ENCODE measurements at places on chromosomes 12 and 14. TPM values are rescaled to one million over a fixed set of nuclear protein-coding genes. Genes with fewer than 3 reads are reported as not detected.

The PPHLN1 gene
- 67.6 TPM for total RNA-seq

The TMTC1 gene
- 5.8 TPM for total RNA-seq

The TROAP gene
- 103 TPM for total RNA-seq

The USP15 gene
- 46.1 TPM for total RNA-seq

The AMHR2 gene
- 0.29 TPM for total RNA-seq

The ARHGEF25 gene
- total RNA-seq = 18.1 TPM

The LPCAT3 gene
- total RNA-seq = 21.5 TPM

The CLEC4D gene
- total RNA-seq = not detected

The DPY19L2 gene
- 0.98 TPM for total RNA-seq

The PZP gene
- not detected for total RNA-seq

The TMEM30B gene
- 85.3 TPM for total RNA-seq

The A2ML1 gene
- 0.36 TPM for total RNA-seq

The TCTN2 gene
- 13.9 TPM for total RNA-seq

The KLRC2 gene
- total RNA-seq = not detected

The MAP3K9 gene
- 14.3 TPM for total RNA-seq

The ADCY4 gene
- 0.04 TPM for total RNA-seq

The GZMB gene
- total RNA-seq = not detected

The MYBPC1 gene
- total RNA-seq = not detected

- peak; percentile 56 for DNase-seq
These were observed 614.8 kb downstream of the DIO2 start for GRCh38 chr14:79596551-79596950.

- no peak for DNase-seq
These were observed 107.0 kb upstream of the PRICKLE1 start for GRCh38 chr12:42696406-42697149.

GRCh38 chr12:2171672-2172426 is 119.1 kb downstream of the CACNA1C start:
- DNase-seq = no peak

- DNase-seq = no peak
These were observed 5.3 kb downstream of the KRT3 start for GRCh38 chr12:52790427-52791270.

DNA sequence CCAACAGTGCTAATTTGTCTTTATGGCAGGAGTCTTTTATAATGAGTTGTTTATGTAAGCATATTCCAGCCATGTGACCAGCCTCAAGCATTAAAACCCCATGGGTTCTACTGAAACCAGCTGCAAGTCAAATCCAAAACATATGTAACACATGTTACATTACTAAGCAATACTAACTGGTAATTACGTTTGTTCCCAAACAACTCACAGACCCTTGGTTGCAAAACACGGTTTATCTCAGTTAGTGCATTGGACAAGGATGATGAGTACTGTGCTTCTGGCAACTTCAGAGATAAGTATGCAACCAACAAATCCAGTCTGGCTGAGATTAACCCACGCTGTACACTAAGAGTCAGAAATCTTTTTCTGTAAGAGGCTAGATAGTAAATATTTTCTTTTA is 110.1 kb upstream of the FAR2 start:
- DNase-seq = no peak

DNA sequence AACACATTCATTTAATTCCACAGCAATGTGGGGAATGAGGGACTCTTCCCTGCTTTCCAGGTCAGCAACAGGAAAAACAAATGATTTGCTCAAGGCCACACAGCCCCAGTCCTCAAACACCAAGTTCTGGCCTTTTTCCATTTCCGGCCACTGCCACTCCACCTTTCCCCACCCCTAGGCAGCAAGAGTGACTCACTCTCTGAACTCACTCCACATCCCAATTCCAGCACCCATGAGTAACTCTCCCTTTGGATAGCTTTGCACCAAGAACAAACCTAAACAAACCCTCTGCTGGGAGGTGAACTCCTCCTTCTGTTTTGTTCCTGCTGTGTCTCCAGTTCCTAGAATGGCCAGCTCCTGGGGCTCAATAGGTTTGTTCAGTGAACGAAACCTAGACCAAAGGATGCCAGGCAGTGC is 30.4 kb upstream of the PLEKHG6 start:
- DNase-seq = peak; percentile 95

GRCh38 chr12:43180242-43180641 is 371.8 kb downstream of the ADAMTS20 start:
- DNase-seq = no peak

- no peak for DNase-seq
These were observed 479.4 kb upstream of the DCN start for GRCh38 chr12:91662021-91662420.

GRCh38 chr14:99884834-99885648 is 91.8 kb downstream of the EML1 start:
- peak; percentile 76 for DNase-seq

DNA sequence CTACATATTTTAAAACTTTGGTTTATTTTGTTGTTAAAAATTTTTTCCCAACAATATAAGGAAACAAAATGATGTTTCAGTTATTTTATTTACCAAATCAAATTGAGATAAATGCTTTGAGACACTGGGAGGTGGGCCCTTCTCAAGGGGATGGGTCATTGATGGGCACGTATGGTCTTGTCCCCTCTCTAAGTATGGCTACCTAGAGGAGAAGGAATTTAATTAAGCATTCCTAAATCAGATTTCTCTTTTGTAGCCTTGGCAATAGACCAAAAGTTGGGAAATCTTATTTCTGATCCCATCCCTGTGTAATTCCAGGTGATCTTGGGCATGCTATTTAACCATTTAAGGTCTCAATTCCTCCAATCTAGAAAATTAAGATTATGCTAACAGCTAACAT is 79.0 kb downstream of the SCN8A start:
- no peak for DNase-seq

- DNase-seq = peak; percentile 63
These were observed 73.4 kb upstream of the EIF5 start for GRCh38 chr14:103260629-103261124.

- no peak for DNase-seq
These were observed 83.9 kb downstream of the STXBP6 start for GRCh38 chr14:24965934-24966578.

DNA sequence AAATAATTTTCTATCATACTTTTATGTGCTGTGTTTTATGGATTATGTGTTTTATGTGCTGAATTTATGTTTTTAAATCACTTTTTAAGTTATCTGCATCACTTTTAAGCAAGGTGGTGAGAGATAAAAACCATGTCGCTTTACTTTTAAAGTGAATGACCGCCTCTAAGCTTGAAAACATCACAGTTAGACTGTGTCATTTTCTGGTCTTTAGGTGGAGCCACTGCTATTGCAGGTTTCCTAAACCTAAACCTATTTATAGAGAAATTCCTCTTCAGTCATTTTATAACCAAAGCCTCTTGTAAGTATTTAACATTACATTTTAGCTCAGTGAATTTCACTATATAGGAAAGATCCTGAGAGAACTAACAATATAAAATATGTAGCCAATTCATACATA is 21.0 kb upstream of the MDM2 start:
- DNase-seq = no peak

- no peak for DNase-seq
These were observed 21.1 kb downstream of the GYS2 start for GRCh38 chr12:21583587-21583986.

- no peak for DNase-seq
These were observed 1720.2 kb upstream of the SEL1L start for GRCh38 chr14:83253870-83254269.

DNA sequence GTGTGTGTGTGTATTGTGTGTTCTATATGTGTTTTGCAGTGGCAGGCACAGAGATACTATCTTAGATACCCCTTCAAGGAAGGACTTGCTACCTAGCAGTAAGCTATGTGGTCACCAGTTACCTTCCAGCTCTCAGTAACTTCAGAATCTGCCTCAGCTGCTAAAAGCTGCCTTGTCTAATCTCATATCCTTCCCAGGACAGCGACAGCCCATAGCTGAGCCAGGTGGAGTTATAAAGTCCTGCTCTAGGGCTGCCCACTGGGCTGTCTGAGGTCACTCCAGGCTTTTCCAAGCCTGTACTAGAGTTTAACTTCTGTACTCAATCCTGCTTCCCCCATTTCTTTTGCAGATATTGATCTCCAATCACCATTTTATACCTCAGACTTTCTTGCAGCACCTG is 942.6 kb downstream of the GALC start:
- no peak for DNase-seq

DNA sequence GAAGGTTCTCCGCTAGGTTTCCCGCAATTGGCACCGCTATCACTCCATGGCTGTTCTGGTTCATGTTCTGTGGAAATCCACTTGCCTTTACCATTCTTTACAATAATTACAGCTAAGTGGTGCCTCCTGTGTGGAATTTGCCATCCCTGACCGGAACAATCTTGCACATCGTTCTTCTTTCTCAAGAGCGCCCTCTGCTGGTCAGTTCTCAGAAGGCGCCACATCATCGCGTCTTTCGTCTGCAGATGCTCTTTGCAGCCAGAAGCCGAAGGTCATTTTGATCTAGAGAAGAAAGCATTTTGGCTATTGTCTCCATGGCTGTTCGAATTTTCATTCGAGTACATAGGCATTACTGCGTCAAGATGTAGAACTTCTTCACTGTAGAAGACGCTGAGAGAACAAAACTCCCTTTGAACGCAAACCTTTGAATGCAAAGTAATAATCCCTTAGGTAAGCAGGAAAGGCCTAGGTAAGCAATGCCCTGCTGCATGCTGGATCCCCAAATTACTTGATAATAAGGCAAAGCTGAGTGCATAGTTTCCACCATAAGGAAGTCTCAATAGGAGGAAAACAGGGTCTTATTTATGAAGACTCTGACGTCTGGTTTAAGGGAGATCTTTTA is 10.1 kb upstream of the RTRAF start:
- DNase-seq = peak; percentile 93

DNA sequence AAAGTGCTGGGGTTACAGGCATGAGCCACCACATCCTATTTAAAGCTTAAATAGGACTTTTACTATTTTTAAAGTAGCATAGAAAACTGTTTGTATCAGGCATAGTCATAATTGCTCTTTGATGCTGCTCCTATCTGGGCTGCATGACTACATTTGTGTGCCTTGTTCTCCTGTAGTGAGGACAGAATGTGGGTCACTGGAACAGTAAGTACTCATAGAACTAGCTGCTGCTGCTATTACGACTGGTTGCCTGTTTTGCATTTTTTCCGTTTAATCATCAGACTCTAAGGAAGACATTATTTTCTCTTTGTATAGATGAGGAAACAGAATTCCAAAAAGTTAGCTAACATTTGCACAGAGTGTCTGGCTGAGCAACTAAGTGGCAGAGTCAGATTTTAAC is 42.8 kb downstream of the ZC3H14 start:
- no peak for DNase-seq

DNA sequence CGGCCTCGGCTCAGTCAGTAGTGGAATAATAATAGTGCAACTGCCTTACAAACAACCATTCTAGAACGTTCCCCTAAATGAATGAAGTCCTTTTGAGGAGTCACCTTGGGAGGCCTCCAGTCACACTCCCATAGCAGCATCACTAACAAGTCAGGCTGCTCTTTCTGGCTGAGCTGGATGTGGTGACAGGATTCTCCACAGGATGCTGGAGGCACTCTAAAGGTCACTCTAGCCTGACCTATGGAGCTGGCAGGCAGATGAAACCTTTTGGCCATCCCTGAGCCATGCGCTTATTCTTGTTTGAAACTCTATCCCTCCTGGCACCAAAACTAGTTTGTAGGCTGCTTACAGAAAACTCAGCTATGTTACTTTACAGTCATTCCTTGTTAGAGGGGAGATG is 17.9 kb upstream of the TFCP2 start:
- no peak for DNase-seq

DNA sequence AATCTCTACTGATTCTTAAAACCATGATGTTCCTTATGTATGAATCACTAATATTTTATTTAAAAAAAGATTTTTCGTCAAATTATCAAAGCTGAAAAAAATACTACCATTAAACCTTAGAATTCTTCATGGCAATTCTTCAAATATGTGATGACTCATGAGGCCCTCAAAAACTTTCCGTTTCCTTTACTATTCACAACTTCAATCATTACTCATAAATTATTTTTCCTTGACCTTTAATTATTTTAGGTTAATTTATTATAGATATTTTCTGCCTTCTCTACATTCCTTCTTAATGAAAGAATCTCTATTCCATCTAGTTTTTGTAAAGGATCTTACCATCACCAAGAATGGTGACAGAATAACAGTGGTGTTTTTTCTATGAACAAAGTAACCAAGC is 162.1 kb upstream of the SOX5 start:
- no peak for DNase-seq

GRCh38 chr12:100044266-100044665 is 59.5 kb upstream of the ANKS1B start:
- DNase-seq = no peak

GRCh38 chr12:117202033-117202432 is 11.8 kb upstream of the FBXO21 start:
- DNase-seq = no peak

- peak; percentile 37 for DNase-seq
These were observed 58.4 kb upstream of the BDKRB2 start for GRCh38 chr14:96146131-96146771.

GRCh38 chr14:72986857-72987256 is 40.0 kb downstream of the ZFYVE1 start:
- no peak for DNase-seq

- DNase-seq = no peak
These were observed 90.0 kb downstream of the SLC25A21 start for GRCh38 chr14:37082449-37082848.

DNA sequence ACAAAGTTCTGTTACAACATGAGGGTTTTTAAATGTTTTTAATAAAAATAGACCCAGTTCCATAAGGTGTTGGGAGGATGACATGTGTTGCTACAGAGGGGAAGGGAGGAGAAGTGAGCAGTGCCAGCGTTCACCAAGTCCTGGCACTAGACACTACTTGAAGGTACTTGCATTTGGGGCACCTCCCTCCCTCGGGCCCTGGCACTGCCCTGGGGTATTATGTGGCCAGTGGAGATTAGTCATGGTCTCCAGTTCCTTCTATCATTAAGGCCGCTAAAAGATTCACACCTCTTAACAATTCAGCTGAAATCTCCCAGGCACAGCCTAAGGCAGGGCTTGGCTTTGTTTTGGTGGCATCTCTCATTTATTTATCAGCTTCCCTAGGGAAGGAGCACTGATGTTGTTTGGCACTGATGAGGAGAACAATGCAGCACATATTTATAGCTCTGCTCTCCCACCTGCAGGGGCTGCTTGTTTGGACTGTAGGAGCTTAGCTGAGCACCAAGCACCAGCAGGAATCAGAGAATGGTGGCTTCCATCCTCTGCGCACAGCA is 155.5 kb upstream of the NTF3 start:
- no peak for DNase-seq

DNA sequence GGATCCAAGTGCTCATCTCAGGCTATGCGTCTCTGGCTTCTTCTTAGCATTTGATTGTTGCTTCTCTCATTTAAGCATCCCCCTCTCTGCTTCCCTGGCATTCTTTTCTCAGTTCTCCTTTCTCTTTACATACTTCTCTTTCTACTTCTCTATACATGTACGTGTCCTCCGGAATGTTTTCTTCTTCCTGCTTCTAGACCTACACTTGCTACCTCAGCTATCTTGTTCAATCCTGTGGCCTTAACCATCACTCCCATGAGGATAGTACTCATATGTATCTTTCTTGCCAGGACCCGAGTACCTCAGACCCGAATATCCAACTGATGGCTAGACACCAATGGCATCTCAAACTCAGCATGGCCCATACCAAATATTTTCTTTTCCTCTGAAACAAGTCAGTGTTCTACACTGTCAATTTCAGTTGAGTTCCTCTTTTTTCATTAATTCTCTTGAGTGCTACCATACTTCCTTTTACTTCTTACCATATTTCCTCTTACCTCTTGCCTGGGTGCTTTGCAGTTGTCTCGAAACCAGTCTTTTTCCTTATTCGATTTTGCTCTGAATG is 115.1 kb upstream of the SLC38A2 start:
- DNase-seq = no peak

All from PC-3 (cell line).